ENCODE measurements at places on chromosomes 4 and X.

DNA sequence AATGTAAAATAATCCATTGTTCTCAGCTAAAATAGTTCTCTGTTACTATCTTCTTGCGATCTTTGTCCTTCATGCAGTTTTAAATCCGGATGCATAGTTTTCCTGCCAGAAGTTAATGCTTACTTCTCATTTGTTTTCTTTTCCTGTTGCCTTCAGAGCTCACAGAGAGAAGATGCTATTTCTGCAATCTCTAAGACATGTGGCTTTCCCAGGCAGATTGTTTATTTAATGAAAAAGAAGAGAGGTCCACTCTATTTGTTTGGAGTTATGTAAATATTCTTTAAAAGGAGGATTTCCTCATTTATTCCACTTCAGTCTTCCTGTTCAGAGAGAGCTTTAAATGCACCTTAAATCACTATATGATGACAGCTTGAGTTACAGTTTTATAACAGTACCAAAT is 39.3 kb upstream of the HPGD start:
- no peak for DNase-seq

DNA sequence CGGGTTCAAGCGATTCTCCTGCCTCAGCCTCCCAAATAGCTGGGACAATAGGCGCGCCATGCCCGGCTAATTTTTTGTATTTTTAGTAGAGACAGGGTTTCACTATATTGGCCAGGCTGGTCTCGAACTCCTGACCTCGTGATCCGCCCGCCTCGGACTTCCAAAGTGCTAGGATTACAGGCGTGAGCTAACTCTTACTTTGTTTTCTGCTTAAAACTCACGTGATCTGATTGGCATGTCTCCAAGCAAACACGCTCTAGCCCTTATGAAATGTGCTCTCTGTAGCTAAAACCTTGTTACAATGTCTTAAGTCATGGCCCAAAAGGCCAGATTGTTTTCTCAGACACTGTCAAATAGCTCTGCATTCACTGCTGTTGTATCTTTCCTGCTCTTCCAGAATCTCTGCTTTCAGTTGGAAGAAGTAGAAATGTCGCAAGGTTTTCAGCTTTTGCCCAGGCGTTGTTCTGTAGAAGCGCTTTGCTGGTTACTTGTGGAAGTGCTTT is 39.7 kb upstream of the OGT start:
- no peak for DNase-seq

DNA sequence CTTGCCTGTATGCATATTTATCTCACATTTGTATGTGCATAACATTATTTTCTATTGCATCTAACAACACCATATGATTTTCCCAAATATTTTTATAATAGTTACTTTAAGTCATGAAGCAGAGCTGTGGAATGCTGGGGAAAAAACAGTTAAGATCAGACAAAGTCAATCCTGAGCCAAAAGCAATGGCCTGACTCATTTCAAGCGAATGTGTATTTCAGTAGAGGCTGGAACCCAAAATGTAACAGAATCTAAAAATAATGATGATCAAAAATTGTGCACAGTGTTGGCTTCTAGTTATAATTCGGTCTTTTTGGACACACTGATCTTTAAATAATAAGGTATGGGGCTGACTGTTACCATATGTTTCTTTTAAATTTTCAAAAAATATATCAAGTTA is 516.2 kb upstream of the ADGRL3 start:
- no peak for DNase-seq

DNA sequence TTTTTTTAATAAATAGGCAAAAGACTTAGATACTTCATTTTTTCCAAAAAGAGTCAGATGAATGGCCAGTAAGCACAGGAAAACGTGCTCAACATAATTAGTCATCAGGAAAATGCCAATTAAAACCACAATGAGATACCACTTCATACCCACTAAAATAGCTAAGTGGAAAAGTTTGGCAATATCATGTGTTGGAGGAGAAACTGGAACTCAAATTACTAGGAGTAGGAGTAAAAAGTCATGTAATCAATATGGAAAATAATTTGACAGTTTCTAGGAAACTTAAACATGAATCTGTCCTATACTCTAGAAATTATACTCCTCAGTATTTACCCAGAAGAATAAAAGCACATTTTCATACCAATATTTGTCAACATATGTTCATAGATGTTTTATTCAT is 449.8 kb downstream of the INPP4B start:
- no peak for DNase-seq

GRCh38 chr4:18440527-18441202 is 419.1 kb upstream of the LCORL start:
- DNase-seq: no peak

DNA sequence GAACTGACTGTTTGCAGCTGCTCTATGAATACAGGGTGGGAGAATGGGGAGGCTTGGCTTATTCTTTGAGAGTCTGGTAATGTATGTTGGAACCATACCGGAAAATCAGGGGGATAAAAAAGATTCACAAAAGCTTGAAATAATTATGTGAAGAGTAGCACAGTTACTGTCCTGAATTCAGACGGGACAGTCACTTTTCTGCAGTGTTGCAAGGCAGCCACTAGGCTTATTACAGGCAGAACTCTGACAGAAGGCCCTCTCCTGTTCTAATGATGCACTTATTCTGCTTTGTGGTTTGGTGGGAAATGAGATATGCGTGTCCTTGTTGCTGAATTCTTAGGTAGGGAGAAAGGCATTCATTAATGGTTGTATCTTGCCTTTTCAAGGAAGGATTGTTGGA is 37.2 kb downstream of the GUCY1B1 start:
- no peak for DNase-seq

DNA sequence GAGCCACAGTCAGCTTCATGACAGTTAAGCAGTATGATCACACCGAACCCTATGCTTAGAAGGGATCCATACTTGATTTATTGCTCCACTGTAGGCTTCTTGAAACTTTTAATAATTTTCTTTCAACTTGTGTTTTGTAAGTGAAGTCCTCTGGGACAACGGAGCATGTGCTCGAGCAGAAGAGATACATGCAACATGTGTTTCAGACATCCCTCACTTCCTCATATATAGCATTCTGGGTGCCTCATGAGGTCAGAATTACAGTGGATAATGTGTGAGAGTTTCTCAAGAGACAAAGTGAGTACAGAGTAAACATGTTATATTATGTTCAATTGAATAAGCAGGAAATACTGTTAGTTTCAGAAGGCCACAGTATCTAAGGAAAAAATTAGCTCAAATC is 893.2 kb downstream of the FAT4 start:
- no peak for DNase-seq

GRCh38 chr4:71027611-71028010 is 34.2 kb downstream of the DCK start:
- no peak for DNase-seq
